Stimulated activated CD8-positive, alpha-beta memory T cell treated with anti-CD3 and anti-CD28 coated beads, Interleukin-7, amount 100 ng/mL, for 4 hours (primary cell): ENCODE measurements at places on chromosomes 7 and 10.

- no peak for DNase-seq
Measured at GRCh38 chr10:12221323-12222298, 25.6 kb downstream of the CDC123 start.

DNA sequence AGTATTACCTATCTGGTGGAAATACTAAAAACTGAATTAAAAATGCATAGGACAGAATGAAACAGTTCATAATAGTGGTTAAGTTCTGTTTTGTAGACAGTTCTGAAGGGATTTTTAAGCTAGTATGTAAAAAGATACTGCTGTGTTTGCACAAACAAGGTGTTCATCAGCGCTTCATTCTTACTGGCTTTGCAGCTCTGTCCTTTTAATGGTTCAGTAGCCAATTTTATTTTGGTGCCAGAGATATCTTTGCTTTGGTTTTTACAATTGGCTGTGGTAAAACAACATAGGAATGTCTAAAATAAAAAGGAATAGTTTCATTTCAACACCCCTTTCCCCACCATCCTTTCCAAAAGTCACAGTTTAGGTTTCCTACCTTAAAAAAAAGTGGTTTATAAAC lies 33.0 kb downstream of the STAM start:
- no peak for DNase-seq

DNA sequence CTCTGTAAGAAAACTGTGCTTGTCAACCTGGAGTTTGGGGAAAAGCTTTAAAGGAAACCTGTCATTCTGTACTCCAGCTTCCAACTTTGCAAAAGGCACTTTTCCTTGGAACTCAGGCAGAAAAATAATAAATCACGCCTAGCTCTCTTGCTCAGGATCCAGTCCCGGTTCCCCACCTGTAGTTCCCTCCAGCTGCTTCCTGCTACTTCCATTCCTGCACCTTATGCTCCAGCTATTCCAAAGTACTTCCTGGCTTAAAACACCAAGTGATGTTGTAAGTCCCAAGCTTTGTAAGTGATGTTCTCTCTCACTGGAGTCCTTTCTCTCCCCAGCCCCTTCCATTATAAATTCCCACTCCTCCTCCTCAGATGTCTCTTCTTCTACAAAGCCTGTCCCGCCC lies 98.6 kb downstream of the GRM8 start:
- no peak for DNase-seq

- DNase-seq: no peak
Measured at GRCh38 chr10:106424981-106425380, 739.5 kb downstream of the SORCS1 start.

DNA sequence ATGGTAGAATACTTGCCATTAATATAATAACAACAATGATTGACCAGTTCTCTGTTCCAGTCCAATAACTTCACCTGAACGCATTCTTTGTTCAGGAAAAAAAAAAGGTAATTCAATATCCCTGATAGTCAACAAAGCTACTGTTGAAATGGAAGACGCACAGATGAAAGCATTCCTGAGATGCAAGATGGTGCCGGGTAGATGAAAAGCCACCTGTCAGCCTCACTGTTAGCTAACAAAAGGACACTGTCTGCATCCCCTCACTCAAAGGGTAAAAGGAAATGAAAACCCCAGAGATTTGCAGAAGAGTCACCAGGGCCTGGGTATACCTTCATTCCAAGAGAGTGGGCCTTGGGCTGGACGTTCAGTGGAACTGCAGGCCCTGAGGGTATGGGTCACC lies 357.4 kb downstream of the PLXNA4 start:
- no peak for DNase-seq
